ENCODE measurements at places on chromosomes 5 and 9. TPM values are rescaled to one million over a fixed set of nuclear protein-coding genes. Genes with fewer than 3 reads are reported as not detected.

Gene IL9
- not detected for total RNA-seq

GRCh38 chr9:36671561-36671960, 98.9 kb downstream of the MELK start:
- no peak for DNase-seq

Gene PPP3R2
- not detected for total RNA-seq

Gene NDUFB6
- 11.9 TPM for total RNA-seq

Gene C9
- total RNA-seq = not detected

Gene CDC42SE2
- 230 TPM for total RNA-seq

GRCh38 chr5:135859641-135860040, 25.2 kb downstream of the SLC25A48 start:
- no peak for DNase-seq

DNA sequence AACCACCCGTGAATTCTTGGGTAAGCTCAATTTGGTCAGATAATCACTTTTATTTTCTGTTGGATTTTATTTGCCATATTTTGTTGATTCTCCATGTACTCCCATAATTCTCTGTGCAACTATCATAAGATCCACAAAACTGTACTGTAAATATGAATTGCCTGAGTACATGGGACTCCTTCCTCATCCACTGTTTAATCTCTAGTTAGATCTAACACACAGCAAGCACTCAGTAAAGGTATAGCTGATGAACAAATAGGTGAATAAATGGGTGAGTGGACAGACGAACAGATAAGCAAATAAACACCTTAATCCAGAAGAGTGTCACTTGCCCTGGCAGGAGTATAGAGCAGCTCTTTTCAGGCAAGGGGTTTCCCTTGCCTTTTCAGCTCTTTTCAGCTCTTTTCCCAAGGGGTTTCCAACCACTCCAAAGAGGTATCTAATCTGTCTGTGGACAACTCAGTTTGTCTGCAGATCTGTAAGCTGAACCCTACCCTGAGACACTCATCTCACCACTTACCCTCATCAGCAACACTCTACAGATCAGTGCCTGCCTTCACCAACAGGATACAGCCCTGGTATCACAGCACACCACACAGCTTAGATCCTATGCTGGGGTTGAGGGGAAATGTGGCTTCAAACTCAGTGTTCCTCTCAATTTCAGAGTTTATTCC, 51.2 kb downstream of the SIL1 start:
- DNase-seq = no peak

GRCh38 chr9:112629671-112630485, 88.0 kb downstream of the INIP start:
- no peak for DNase-seq
